Hypothalamus (tissue), 51 donors: ENCODE measurements at places on chromosomes 13 and 19.

DNA sequence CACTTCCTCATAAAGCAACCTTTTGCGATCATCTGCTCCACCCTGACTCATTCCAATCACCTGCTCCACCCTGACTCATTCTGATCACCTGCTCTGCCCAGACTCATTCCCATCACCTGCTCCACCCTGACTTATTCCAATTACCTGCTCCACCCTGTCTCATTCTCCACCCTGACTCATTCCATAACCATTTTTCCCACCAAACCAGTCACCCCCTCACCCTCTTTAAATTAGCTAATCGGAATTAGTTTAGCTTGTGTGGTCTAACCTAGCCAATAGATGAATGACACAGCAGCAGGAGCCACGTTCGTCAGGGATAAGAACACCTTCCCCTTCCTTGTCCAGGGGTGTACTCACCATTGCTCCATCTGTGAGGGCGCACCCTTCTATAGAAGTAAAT lies 134.0 kb downstream of the COG6 start:
- no peak for DNase-seq

DNA sequence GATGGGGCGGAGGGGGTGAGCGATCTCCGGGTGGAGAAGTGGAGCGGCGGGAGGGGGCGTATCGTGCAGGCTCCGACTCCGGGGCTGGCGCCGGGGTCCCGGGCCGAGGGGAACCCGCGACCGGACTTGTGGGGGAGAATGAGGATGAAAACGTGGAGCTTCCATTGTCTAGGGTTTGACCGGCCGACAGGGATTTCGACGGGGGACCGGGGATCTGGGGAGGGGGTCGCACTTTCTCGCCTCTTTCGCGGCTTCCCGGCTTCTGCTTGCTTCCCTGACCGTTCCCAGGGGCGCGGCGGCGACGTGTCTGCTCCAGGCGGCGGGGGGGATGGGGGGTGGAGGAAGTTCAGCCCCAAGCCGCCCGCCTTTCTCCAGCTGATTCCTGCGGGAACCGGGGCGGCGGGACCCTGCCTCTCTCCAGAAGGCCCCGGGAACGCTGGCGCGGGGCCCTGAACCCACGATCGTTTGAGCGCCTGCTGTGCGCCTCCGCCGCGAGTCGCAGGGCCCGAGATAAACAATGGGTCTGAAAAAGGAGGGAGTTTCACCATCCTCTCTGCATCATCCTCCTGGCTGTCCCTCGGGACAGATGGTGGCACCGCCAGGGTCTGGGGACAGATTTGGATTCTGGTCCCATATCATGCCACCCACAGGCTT lies 790 bp downstream of the TPM4 start:
- peak; percentile 52 for DNase-seq

DNA sequence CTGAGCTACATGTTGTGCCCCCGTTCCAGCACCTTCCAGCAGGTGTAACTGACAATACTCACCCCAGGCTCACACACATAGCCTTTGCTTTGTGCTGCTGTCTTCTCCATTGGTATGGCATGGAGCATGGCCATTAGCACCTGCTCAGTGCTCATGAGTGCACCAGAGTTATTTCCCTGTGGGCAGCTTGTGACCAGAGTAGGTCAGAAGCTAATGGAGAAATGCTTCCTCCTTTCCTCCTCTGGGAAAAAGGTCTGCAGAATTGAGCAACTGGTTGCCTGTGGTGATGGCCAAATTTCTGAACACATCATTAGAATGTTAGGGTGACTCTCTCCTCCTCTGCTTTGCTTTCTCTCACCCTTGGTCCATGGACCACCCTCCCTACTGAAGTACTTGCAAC lies 344.5 kb upstream of the TMTC4 start:
- no peak for DNase-seq

DNA sequence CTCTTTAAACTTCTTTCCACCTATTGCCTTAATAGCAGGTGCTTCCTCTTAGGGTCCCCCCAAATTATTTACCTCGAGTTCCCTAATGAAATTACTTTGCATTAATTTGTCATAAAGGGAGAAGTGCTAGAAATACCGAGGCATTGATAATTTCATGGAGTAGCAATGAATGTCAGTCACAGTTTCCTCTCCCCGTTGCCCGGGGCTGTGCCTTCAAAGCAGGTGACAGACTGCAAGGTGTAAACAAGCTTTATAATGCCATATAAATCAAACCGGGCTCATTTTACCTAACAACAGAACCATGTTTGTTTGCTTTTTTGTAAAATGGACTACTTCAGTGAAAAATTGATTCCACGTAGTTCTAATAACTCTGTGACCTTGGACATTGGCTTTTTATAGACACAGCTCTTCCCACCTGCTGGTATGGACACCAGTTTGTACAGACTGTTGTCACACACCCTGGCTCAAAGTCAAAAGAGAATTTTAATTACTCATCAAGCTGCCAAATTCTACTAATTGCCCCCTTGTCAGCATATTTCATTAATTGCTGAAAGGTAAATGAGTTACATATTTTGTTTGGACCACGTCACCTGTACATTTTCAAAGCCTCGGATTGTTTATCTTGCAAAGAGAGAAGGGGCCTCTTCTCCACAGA lies 171.1 kb downstream of the STK24 start:
- DNase-seq, result no peak

DNA sequence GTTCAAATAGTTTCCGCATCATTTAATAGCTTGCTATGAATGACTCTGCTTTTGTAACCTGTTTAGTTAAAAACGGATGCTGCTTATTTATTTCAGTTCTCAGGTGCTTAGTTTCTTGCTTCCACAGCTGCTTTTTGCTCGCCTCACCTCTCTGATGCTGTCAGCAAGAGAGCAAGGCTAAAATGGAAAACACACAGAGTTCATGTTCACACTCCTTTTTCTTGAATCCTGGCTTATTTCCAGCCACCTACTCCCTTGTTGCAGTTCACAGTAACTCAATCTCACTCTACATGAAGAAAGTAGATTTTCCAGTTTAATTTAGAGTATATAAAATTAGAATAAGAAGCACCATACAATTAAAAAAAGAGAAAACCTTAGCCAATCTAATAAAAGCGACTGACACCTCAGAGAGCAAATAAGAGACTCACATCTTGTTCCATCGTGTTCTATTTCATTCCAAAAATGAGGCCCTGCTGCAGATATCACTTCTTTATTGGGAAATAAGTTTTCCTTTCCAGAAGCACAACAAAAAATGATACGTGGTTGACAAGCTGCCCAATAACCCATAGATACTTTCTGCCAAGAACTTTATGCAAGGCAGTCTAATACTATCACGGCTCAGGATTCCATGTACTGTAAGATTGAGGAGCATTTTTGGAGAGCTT lies 326.1 kb upstream of the SLITRK1 start:
- no peak for DNase-seq

DNA sequence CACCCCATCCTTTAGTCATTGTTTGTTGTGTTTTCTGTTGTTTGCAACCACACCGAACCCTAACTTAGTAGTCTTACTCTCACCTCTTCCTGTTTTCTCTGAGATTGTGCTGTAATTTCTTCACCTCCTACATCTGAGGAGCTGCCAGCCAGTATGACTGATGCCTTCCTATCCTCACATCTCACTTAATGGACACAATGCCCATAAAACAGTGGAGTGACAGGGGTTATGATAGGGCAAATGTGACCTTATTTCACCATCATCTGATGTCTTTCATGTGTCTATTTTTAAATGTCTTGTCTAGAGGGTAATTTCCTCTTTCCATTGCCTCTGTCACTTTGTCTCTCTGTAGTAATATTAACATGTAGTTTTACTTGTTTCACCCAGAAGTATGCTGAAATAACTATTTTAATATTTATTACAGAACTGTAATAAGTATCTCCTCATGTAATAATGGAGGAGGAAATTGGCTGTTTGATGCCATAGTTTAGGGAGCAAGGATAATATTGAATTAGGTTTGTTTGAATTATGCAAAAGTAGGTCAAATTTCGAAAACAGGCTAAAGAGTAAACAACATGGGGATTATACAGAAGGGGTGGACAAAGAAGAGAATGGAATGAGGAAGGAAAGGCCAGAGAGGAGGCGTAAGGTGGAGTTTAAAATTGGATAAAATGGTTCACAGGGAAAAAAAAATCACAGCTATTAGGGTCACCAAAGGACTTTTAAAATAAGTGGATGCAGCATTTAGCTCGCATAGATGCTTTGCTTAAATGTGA lies 103.5 kb upstream of the SPRY2 start:
- no peak for DNase-seq

DNA sequence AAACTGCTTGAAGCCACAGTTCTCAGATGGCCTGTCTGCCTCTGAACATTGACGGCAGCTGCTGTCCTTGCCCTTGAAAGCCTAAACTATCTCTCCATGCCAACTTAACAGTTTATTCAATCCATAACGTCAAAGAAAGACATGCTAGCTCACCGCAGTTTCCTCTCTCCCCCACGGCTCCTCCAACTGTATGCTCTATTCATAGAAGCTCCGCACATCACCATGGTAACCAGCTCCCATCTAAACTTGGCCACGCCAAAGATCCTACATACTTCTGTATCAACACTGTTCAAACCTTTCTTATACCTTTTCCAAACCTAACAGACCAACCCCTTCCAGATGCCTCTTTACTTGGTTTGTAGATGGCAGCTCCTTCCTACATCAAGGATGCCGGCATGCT lies 48.6 kb downstream of the ZNF91 start:
- no peak for DNase-seq

DNA sequence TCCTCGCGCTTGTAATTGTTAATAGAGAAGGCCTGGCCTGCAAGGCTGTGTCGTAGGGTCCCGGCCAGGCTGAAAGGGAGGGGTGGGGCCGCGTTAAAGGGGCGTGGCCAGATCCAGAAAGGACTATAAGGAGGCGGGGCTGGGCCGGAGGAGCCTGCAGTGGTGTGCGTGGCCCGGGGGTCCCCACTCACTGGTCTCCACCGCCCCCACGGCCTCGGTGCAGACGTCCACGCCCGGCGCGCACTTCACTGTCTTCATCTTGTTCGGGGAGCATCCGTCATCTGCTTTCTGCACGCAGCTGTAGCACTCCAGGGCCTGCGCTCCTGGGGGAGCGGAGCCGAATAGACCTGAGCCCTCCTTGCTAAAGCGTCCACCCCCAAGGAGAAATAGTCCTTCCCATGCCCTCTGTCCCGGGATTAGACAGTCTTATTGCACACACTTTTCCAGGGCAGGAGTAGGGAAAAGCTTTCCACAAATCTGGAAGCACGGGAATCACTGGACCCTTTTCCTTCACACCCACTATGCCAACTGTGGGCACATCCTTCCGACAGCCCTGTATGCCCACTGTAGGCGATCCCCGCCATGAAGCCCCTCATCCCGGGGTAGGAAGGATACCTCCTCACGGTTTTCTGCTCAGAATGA lies 1.2 kb downstream of the LYPD3 start:
- no peak for DNase-seq

DNA sequence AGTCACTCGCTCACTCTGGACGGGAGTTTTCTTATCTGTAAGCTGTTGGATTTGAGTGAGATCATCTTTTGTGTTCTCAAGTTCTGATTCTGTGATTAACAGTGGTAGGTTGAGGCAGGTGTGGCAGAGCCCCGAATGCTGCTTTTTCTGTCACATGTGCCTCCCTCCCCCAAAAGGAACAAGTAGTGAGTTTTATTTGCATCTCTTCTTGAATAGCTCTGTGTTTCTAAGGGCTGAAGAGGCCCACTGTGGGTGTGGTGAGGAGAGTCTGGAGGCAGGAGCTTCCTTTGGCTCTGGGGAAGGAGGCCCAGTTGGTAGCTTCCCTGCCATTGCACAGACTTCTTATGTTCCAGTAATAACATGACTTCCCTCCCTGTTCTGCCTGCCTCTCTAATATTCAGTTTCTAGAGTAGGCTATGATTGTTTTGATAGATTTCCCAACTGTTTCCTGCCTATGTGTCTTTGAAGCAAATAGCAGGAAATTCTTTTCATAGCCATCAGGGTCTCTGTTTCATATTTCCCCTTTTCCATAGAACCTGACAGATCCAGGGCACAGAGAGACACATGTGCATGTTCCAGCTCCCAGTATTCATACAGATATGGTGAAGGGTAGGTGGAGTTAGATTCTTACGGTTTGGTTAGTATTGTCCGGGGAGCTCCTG lies 23.9 kb upstream of the CXCL17 start:
- DNase-seq, result no peak

GRCh38 chr19:8057545-8058270 lies 5.1 kb downstream of the CCL25 start:
- no peak for DNase-seq

DNA sequence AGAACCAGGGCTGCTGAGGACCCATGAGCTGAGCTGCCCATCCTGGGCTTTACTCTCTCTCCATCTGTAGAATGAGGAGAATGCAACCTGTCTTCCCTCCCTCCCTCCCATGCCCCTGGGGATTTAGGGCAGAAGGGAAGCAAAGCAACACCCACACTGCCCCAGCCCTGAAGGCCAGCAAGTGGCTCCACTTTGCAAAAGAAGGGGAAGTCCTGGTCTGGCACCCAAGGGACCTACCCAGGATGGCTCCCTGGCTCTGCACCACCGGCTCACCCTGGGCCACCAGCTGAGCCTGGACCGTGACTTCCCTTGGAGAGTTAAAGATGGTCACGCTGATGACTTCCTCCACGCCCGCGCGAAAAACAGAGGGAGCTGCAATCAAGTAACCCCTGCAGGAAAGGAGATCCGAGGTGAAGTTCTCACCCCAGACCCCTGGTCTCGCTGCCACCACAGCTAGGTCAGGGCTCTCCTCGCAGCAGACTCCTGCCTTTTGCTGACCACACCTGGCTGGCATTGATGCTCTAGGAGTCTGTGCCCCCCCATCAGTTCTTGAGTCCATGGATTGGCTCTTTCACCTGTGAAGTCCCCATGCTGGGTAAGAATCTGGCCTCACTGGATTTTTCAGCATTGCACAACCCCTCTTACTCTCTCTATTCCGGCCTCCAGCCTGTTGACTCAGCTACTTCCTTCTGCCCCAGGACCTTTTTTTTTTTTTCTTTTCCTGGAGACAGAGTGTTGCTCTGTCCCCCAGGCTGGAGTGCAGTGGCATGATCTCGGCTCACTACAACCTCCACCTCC lies 4.6 kb downstream of the CPAMD8 start:
- no peak for DNase-seq

DNA sequence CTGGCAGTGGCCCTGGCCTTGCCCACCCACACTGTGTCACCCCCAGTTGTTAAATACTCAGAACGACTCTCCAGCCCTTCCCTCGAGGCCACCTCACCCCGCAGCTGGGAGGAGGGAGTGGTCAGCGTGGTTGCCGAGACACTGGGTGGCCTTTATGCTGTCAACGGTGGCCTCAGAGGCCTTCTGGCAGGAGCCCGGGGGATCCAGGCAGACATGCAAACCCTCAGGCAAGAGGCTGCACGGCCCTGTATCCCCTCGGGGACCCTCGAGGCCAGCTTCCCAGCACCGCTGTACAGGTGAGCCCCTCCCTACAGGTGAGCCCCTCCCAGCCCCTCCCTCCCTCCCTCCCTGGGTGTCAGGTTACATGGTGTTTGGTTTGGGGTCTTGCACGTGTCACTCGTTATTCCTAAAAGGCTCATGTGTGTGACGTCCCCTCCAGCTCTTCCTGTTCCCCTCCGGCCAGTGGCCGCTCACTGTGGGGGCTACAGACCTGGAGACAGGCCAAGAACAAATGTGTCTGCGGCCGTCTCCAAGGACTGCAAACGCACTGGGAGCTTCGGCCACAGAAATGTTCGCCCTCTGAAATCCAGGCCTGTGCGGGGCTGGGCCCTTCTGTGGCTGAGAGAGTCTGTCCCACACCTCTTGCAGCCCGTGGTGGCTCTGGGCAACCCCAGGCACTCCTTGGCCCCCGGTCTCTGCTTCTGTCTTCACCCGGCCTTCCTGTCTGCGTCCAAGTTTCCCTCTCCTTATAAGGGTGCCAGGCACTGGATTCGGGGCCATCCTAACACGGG lies at the start of gene TEKTIP1:
TSS of gene TEKTIP1 (plus strand) at position 210 of the 791 bp plus-strand sequence. CDS start at position 214, 4 bp downstream.
- no peak for DNase-seq

GRCh38 chr13:94617389-94618000 lies 15.8 kb downstream of the GPR180 start:
- DNase-seq, result no peak
